Stimulated activated CD8-positive, alpha-beta memory T cell treated with anti-CD3 and anti-CD28 coated beads, Interleukin-7, amount 100 ng/mL, for 1 hour (primary cell): ENCODE measurements at places on chromosomes 7 and 10.

- no peak for DNase-seq
Measured at GRCh38 chr7:2001601-2002442, 230.9 kb downstream of the MAD1L1 start.

GRCh38 chr7:150450491-150451001, at the start of gene GIMAP8:
TSS of gene GIMAP8 (plus strand) at chr7:150450630. CDS start at chr7:150466699, 16,069 bp downstream.
- no peak for DNase-seq

- DNase-seq: no peak
Measured at GRCh38 chr10:84270708-84271107, 25.9 kb downstream of the RGR start.

DNA sequence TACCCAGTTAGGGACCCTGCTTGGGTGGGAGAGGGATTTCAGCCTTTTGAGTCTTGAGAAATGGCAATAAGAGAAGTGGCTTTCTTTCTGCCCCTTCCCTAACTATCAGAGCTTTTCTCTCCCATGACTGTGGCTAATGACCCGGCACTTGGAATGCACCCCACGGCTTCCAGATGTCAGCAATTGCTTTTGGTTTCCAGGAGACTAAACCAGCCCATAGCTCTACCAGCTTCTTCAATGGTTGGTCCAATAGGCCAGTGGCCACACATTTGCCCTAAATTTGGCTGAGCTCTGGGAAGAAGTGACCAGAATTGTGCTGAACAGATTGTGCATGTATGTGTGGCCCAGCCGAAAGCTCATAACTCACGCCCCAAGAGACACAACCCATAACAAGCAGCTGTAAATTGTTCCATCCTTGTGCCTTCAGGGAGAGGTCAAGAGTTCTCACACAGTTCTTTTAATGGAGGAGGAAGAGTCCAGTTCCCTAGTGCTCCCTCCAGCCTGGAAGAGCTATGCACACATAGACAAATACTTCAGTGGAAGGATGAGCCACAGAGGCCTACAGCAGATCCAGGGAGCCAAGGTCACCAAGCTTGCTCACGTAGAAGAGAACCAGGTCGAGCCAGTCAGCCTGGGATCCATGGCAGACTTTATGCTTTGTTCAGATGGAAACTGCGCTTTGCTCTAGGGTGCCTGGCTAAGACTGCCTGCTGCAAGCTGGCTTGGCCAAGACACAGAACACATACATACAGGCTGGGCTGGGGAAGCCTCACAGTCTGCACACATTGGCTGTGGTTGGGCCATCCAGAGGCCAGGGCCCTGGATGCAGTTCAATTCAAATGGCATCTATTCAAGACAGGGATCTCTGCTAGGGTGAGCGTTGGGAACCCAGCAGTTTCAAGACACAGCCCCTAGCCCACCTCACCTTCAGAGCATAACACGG, 131.8 kb upstream of the HABP2 start:
- no peak for DNase-seq

- DNase-seq: no peak
Measured at GRCh38 chr10:21068026-21068656, 171.0 kb upstream of the NEBL start.

- DNase-seq: no peak
Measured at GRCh38 chr10:117342641-117343040, 32.6 kb downstream of the PDZD8 start.

DNA sequence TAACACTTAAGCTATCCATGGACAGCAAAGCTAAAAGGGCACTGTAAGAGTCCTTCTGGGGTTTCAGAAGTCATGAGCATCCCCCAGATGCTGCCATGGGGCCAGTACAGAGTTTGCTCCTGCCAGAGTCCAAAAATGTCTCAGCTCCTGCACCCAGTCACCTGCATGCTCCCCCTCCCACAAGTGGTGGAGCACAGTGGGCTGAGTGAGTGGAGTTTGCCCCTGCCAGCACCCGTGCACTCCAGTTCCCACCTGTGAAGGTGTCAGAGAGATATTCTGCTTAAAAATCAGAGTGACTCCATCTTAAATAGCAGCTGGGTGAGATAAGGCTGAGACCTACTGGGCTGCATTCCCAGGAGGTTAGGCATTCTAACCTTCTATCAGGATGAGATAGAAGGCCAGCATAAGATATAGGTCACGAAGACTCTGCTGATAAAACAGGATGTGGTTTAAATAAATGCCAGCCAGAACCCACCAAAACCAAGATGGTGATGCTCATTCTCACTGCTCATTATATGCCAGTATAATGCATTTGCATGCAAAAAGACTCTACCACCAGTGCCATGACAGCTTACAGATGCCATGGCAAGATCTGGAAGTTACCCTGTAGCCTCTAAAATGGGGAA, 140.1 kb upstream of the ZNF92 start:
- DNase-seq: no peak

- peak; percentile 1 for DNase-seq
Measured at GRCh38 chr7:139231513-139232376, 708 bp downstream of the UBN2 start.

GRCh38 chr10:61343796-61344195, 109.4 kb downstream of the TMEM26 start:
- no peak for DNase-seq

GRCh38 chr7:115782696-115783490, 247.7 kb downstream of the TFEC start:
- no peak for DNase-seq

DNA sequence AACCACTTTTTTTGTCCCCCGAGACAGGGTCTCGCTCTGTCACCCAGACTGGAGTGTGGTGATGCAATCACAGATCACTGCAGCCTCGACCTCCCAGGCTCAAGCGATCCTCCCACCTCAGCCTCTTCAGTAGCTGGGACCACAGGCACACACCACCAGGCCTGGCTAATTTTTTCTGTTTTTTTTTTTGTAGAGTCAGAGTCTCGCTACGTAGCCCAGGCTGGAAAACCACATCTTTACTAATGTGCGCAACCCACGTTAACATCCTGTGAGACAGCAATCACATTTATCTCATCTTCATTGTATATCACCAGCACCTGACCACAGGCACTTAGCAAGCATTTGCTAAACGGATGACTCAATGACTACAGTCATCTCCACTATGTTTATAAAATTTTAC, 77.8 kb upstream of the ATP6V0A4 start:
- peak; percentile 15 for DNase-seq

DNA sequence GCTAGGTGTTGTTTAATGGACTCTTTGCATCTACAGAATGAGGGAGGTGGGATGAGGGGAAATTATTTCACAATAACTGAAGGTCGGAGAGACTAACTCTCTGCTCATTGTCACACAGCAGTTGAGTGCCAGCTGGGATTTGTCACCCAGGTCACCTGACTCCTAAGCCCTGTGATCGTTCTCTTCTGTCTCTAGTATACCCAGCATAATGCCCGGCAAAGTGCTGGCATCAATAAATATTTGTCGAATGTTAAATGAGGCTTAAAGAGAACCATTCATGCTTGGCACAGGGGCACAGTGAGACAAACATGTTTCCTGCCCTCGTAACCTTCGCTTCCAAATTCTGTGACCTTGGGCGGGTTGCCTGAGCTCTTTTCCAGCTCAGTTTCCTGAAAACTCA, 70.8 kb downstream of the TCF7L2 start:
- no peak for DNase-seq

- no peak for DNase-seq
Measured at GRCh38 chr7:28528899-28529298, 116.6 kb downstream of the CREB5 start.

DNA sequence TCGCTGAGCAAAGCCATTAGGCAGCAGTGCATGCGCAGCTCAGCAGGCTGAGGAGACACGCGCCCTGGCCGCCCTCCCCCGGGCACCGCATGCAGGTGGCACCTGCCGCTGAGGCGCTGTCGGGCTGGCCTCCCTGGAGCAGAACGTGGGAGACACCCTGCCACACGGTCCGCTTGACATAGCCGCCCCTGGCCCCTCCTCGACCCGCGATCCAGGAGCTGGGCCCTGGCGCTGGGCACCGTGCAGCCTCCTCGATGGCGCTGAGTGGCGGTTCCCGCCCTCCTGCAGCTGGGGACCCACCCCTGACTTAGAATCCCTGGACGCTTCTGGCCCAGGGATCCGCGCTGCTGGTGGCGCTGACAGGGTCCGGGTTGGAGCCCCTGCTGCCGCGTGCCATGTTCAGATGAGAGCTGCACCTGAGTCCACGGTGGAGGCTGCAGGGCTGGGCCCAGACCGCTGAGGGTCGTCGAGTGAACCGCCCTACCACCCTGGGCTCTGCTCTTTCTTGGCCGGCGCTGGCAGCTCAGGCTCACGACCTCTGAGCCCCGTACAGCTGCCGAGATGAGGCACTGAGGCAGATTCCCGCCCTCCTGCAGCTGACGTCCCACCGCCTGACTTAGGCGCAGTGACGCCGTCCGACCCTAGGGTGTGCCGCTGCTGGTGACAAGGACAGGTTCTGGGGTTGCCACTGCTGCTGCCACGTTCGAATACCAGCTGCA, 116.8 kb downstream of the OR13A1 start:
- no peak for DNase-seq

GRCh38 chr10:103598654-103599115, 105.2 kb downstream of the NEURL1 start:
- no peak for DNase-seq

DNA sequence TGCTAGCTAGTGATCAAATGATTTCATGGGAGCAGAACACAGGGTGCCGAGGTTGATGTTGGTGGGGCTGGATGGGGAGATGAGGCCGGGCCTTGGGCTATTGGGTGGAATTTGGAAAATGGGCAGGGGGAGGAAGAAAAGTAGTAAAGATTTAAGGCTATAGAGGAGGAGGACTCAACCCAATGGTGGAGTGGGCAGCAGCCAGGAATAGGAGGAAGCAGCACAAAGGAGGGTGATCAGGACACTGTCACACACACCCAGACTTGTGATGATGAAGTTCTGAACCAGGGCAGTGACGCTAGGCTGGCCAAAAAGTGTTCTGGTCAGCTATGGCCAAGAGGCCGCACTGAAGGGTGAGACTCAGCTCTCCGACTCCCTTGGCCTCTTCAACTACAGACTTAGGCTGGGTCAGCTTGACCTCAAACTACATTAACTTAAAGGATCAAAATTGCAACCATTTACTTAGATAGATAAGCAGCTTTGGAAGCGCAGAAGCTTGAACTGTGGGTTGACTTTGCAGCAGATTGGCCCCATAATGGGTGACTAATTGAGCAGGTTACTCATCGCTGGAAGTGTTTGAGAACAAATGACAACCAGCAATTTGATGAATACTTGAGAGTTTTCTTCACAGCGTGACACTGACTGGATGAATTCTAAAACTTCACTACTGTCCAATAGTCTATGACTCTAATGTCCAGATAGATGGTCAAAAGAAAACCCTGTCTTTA, 29.4 kb upstream of the GPR26 start:
- no peak for DNase-seq
